ENCODE measurements at places on chromosomes 13 and 19.
A peak's percentile ranks its signal among the peaks of the same experiment; 100 is the strongest.

DNA sequence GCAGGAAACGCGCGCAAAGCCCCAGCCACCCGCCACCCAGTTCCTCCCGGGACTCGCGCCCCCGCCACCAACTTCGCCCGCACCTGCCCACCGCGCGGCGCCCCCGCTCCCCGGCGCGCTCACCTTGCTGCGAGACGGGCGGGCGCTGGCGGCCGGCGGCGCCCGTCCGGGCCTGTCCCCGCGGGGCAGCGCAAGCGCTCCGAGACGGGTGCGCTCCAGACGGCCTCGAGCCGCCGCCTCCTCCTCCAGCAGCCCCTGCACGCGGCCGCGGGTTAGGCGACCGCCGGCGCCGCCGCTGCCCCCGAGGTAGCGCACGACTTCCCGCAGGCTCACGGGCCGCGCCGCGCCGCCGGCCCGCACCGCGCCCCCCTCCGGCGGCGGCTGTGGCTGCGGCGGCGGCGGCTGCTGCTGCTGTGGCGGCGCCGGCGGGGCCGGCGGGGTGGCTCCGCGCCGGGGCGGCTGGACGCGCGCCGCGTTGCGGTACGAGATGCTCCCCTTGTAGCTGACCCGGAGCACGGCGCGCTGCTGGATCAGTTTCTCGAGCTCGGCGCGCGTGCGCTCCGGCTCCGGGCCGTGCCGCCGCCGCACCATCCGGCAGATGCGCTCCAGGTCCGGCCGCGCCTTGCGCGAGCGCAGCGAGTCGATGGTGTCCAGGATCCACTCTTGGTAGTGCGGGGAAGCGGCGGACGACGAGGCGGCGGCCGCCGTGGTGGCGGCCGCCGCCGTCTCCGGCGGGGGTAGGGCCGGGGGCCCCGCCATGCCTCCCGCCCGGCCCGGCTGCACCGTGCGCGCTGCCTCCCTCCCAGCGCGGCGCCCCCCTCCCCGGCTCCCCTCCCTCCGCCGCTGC is 666 bp downstream of the SAMD1 start:
- DNase-seq: peak; percentile 76

- DNase-seq: no peak
These were observed 6.9 kb downstream of the SYDE1 start for GRCh38 chr19:15114153-15114540.

- no peak for DNase-seq
These were observed 71.9 kb downstream of the FLT1 start for GRCh38 chr13:28423010-28423409.

- DNase-seq: no peak
These were observed 61.8 kb upstream of the PDX1 start for GRCh38 chr13:27858046-27858445.

DNA sequence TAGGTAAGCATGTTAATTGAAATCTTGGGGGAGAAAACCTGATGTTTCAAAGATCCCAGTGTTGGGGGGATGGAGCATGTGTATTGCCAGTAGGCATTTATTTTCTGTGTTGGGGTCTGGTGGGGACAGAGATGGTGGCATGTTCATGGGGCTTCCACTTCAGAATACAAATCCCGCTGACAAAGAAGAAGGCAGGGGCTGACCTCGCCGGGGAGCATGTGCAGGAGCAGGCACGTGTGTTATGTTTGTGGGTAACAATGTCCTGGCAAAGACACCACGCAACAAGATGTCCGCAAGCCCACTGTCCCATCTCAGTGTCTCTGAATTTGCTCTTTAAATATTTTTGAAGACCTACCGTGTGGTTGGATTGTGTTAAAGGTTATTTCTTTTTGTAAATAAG is 164.5 kb downstream of the TEX29 start:
- no peak for DNase-seq

DNA sequence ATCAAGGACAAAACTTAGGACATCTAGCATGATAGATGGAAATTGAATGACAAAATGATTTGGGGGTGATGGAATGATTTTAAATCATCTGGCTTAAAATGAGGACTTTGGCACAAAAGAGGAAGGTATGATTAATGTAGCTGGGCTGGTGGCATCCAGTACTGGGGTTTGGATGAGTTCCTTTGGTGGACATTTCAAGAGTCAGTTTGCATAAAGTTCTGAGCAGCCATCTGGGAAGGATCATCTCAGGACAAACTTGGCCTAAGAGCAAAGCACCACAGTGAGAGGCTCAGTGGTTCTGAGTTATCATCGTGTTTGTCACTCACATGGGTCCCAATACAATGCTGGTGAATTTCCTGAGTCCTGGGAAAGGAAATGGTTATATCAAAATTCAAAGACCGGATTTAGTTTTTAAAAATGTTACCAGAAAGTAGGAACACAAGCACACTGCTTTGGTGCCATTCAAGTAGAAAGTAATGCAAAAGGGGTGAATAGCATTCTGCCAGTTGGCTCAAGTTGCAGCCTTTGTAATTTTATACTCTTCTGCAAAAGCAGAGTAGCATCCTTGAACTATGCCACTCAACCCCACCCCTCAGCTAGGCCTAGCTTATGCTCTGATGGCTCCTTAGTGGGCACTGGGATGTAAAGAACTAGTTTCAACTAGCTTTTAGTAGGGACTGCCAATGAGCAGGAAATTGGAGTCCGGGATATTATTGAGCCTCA is 219.0 kb downstream of the COG6 start:
- peak; percentile 33 for DNase-seq

- peak; percentile 55 for DNase-seq
These were observed 814 bp downstream of the S1PR2 start for GRCh38 chr19:10230173-10230860.

- DNase-seq: no peak
These were observed 15.8 kb upstream of the MICU2 start for GRCh38 chr13:21619633-21620220.

GRCh38 chr19:44608391-44608821 is 5.0 kb upstream of the IGSF23 start:
- DNase-seq: no peak

DNA sequence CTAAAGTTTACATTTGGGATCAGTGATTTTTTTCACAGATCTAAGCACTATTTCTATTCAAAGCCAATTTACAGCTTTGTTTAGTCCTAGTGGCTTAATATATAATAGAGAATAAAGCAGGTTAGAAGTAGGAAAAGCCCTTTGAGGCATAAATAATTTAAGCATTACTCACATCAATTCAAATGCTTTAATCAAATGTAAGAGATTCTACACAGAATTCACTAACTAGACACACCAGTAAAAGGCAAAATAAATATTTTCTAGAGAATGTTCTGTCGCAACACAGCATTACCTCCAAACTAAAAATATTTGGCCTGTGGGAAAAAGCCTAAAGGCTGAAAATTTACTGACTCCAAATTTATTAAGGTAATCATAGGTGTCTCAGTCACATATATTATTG is 31.3 kb downstream of the KCTD12 start:
- peak; percentile 25 for DNase-seq

DNA sequence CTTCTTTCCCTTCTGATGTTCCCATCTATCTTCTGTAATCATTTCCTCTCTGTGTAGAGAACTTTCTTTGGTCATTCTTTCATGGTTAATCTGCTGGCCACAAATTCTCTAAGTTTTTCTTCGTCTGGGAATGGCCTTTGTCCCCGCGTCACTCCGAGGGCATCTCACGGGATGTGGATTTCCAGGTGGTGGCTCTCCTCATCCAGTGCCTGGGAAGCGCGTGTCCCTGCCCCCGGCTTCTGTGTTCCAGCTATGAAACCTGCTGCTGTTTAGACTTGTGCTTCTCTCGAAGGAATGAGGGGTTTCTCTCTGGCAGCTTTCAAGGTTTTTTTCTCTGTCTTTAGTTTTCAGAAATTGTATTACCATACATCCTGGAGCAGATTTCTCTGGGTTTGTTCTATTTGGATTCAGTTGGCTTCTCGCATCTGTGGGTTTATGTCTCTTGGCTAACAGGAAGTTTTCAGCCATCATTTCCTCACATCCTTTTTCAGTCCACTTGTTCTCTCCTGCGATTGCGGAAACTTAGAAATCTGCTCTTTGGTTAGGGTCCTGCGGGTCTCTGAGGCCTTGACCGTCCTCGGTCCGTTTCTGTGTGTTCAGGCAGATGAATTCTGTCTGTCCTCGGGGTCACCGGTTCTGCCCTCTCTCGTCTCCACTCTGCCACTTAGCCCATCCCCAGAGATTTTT is 36.9 kb upstream of the DCUN1D2 start:
- no peak for DNase-seq

GRCh38 chr19:43438291-43439031 is 23.8 kb downstream of the TEX101 start:
- peak; percentile 29 for DNase-seq

- no peak for DNase-seq
These were observed 87.6 kb downstream of the ZNF429 start for GRCh38 chr19:21593008-21593481.

DNA sequence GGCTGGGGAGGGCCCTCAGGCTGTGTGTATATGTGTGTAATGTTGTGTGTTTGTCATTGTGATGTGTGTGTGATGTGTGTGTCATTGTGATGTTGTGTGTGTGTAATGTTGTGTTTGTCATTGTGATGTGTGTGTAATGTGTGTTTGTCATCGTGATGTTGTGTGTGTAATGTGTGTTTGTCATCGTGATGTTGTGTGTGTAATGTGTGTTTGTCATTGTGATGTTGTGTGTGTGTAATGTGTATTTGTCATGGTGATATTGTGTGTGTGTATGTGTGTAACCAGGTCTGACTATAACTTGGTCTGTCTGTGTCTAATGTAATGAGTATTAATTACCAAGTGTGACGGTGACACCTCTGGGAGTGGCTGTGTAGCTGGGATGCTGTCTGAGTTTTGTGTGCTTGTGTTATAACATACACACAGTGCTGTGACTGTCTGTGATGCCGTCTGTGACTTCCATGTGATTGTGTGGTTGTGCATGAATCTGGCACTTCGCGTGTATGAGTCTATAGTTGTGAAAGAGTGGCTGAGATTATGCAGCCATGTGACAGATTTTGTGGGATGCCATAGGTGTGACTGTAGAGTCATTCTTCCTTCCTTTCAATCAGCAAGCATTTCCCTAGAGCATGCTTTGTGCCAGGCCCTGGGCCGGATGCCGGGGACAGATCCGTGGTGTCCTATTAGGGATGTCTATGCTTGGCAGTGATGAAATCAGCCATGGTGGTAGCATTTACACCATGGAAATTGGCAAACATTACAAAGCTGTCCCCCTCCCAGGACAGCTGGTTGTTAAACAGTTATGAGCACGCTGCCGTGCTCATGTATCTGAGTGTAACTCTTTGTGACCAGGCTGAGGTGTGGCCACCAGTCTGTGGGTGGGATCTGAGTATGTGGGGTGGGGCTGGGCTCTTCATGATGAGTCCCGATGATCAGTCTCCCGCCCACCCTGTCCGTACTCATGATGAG is 6.4 kb downstream of the TNFSF14 start:
- no peak for DNase-seq

GRCh38 chr13:112133499-112134390 is 66.8 kb downstream of the SOX1 start:
- no peak for DNase-seq

- DNase-seq: no peak
These were observed 27.7 kb downstream of the GADD45B start for GRCh38 chr19:2503521-2504109.

GRCh38 chr13:26503826-26504594 is 53.5 kb upstream of the WASF3 start:
- peak; percentile 51 for DNase-seq

DNA sequence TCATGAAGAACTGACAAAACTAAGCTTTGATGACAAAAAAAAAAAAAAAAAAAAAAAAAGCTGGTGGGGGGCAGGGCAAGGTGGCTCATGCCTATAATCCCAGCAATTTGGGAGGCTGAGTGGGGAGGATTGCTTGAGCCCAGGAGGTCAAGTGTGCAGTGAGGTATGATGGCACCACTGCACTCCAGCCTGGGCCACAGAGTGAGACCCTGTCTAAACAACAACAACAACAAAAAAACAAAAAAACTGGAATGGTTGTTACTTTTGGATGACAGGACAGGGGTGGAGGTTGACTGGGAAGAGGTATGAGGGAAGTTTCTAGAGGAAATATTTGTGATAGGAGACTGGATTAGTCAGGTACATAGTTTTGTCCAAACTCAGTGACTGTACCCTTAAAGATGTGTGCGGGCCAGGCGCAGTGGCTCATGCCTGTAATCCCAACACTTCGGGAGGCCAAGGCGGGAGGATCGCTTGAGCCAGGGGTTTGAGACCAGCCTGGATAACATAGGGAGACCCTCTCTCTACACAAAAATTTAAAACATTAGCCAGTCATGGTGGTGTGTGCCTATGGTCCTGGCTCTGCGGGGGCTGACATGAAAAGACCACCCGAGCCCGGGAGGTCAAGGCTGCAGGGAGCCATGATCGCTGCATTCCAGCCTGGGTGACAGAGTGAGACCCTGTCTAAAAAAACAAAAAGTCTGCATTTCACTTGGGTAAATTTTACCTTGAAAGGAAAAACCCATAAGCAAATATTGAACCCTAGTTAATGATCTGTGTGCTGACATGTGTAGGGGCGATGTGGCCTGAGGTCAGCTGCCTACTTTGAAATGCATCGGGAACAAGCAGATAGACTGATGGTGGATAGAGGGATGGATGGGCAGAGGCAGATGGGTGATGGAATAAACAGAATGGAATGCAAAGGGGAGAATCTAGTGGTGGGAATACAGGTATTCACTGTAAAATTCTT is 37.0 kb downstream of the CERS4 start:
- DNase-seq: no peak

- no peak for DNase-seq
These were observed at the start of gene EPSTI1 for GRCh38 chr13:42991898-42992763. Gene EPSTI1 (minus strand): TSS chr13:42992241. CDS start chr13:42992165, 76 bp downstream.

DNA sequence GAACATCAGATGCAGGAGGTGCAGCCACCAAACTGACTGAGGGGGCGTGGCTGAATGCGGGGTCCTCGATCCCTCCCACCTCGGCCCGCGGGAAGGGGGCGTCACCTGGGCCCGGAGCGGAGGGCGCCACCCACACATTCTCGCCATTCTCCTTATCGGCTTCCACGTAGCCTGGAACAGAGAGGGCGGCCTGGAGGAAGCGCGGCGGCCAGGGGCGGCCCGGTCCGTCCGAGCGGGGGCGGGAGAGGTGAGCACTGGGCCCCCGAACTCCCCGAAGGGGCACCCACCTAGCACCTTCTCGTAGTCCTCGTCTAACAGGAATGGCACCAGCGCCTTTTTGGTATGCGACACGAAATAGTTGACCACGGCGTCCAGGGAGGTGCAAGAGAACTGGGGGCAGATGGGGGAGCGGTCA is 11.8 kb downstream of the STAP2 start:
- peak; percentile 39 for DNase-seq

GRCh38 chr13:52673465-52673864 is 20.8 kb downstream of the SUGT1 start:
- DNase-seq: no peak

DNA sequence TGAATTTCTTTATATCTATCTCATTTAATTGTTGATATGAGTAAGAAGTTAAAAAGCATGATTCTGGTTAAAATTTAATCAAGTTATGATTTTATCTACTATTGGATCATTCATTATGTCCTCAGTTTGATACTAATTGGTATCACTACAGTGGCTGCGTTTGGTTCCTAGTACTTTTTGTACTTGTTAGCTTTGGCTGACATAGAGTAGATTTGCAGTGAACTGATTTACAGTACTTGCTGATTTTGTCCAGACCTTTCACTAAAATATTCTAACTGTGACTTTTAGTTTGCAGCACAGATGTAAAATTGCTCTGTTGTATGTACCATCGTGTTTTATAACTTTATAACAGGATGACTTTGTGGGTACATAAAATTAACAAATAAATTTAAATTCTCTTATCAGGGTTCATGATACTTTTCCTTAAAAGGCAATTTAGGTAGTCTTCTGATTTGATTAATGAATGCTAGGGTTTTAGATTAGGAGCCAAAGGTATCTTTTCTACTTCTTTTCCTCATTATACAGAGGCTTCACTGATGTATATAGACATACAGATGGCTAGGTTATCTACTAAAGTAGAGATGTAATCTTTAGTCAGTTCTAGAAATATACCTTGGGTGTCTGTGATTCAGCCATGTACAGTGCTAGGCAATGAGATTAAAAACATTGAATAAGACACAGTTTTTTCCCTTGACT is 8.7 kb downstream of the UCHL3 start:
- no peak for DNase-seq

Data from NCI-H82 (cell line).